ENCODE measurements at places on chromosomes 4 and X.

DNA sequence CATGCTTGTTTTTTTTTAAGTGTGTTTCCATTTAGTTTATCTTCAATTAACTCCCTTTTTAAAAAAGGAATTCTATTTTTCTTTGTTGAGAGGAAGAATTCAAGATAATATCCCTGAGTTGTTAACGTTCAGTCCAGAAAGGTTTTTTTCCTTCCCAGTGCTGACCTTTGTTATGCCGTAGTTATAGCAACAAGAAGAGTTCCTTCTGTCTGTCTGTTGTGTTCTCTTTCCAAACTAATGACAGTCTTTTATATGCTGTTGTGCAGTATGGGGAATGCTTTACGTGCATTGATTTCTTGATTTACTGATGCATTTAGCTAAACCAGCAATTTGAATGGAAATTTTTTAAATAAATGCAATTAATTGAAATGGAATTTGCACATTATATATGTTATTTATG is 6.6 kb upstream of the CXXC4 start:
- DNase-seq: no peak

GRCh38 chrX:45140812-45141211 is 59.9 kb downstream of the DIPK2B start:
- no peak for DNase-seq

DNA sequence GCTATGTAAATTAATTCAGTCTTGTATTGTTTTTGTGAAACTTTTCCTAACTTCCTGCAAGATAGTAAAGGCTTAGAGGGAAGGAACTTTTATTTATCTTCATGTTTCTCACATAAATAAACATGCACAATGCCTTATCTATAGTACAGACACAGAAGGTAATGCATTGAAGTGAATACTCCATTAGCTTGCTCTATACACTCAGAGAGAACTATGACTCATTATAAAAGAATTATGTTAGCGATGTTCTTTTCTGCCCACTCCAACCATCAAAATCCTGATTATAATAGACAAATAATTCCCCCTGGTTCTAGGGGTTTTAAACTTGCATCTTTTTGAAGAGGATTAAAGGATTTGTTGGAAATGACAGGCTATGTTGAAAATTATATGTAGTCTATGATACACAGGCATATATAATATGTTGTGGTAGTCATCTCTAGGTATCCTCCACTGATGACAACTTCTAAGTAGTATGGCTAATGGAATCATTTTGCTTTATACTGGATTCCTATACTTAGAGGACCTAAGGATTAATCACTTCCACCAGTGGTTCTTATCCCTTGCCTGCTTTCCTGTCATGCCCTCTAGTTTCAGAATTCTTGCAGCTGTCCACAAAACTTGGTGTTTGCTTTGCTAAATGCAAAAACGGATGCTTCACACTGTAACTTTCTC is 115.7 kb downstream of the NDST4 start:
- no peak for DNase-seq

GRCh38 chr4:8728536-8729407 is 136.2 kb downstream of the CPZ start:
- no peak for DNase-seq

GRCh38 chr4:17771284-17771908 is 10.0 kb downstream of the FAM184B start:
- DNase-seq: no peak

GRCh38 chr4:16513876-16514275 is 287.6 kb upstream of the TAPT1 start:
- no peak for DNase-seq

DNA sequence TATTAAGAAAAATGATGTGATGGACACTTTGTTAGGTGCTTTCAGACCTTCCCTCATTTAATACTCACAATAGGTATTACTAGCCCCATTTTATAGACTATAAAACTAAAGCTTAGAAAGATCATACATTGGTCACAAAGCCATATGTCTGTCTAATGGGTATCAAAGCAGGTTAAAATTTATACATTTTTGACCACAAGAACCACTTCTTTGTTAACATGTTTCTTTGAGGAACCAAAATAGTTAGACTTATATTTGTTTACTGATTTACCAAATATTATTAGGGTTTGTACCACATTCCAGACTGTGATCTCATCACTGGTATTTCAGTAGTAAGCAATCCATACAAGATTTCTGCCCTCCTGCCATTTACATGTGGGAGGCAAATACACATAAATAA is 363.3 kb downstream of the NAF1 start:
- DNase-seq: no peak

DNA sequence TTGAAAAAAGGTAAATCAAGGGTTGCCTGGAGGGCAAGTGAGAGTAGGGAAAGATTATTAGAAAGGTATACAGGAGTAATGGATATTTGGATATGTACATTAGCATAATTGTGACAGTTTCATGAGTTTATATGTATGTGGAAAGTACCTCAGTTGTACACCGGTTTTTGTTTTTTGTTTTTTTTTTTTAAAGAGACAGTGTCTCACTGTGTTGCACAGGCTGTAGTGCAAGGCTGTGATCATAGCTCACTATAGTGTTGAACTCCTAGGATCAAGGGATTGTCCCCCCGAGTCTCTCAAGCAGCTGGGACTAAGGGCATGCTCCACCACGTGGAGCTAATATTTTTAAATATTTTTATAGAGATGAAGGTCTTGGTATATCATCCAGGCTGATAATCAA is 15.3 kb upstream of the HPGD start:
- no peak for DNase-seq

DNA sequence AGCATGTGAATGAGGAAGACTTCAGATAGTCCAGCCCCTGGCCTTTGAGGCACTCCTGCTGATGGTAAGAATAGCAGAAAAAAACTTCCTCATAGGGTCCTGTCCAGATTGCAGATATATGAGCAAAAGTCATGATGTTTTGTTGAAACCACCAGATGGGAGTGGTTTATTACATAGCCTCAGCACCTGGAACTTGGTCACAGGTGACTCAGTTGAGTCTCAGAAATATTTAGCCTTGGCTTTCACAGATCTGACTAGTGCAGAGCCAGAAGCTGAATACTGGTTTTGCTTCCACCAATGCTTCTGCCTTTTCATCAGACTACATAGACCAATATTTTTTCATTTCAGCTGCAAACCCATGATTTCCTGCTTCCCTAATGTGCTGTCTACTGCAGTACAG is 994.9 kb upstream of the SLIT2 start:
- no peak for DNase-seq

GRCh38 chr4:118390121-118390520 is 37.3 kb upstream of the PRSS12 start:
- no peak for DNase-seq

GRCh38 chrX:65576160-65576559 is 41.6 kb upstream of the LAS1L start:
- DNase-seq: no peak

- no peak for DNase-seq
Observed at GRCh38 chrX:47143894-47144625, 442 bp downstream of the NDUFB11 start.

GRCh38 chrX:35622601-35623000 is 175.5 kb upstream of the MAGEB16 start:
- DNase-seq: no peak
